ENCODE measurements at places on chromosomes 3 and 15. TPM values are rescaled to one million over a fixed set of nuclear protein-coding genes. Genes with fewer than 3 reads are reported as not detected.

Gene RLBP1
- total RNA-seq: not detected

Gene CD80
- 2.3 TPM for total RNA-seq

Gene ATP13A5
- total RNA-seq: not detected

Gene RASGRP1
- 3.1 TPM for total RNA-seq

Gene RETNLB
- not detected for total RNA-seq

Gene LCTL
- total RNA-seq: not detected

Gene PPP1R14D
- not detected for total RNA-seq

Gene FGD5
- total RNA-seq: 36.2 TPM

Gene CELSR3
- total RNA-seq: 1.3 TPM

GRCh38 chr3:100440895-100441294 is 39.6 kb downstream of the LNP1 start:
- no peak for DNase-seq

DNA sequence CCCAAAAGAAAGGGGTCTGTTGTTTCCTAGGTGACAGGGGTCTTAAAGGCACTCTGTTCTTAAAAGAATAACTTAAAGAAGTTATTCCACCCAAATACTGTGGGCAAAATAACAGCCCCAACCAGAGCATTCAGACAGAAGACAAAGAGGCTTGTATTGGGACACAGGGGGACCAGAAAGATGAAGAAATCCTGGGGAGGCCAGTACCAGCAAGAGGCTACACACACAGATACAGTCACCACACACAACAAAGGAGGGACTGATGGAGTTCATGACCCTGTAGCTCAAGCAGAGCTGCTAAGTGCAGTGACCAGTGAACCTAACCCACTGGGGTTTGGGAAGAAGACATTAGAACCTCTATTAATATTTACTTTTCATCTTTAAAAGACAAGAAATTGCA is 59.0 kb downstream of the MTHFS start:
- DNase-seq: no peak

GRCh38 chr3:35141406-35141805 is 497.9 kb upstream of the ARPP21 start:
- no peak for DNase-seq

DNA sequence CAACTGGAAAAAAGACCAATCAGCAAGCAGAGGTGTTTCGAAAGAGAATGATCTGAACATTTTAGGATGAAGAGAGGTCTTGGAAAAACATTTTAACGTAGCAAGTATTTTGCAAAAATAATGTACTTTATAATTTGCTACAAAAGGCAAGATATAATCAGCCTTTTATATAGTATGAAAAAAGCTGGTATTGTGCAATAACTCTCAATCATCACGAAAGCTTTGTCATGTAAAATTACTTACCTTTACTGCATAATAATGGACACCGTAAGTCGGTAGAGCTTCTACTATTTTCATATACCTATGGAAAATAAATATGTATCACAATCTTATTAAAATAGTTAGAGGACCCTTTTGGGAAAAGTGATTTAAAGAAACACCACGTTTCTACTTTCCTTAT is 95.7 kb upstream of the LMOD3 start:
- no peak for DNase-seq

GRCh38 chr3:156525808-156526207 is 29.1 kb downstream of the SSR3 start:
- DNase-seq: no peak

- no peak for DNase-seq
Observed at GRCh38 chr3:11810276-11810675, 36.4 kb downstream of the TAMM41 start.

- DNase-seq: no peak
Observed at GRCh38 chr3:180142041-180142440, 105.3 kb upstream of the PEX5L start.

DNA sequence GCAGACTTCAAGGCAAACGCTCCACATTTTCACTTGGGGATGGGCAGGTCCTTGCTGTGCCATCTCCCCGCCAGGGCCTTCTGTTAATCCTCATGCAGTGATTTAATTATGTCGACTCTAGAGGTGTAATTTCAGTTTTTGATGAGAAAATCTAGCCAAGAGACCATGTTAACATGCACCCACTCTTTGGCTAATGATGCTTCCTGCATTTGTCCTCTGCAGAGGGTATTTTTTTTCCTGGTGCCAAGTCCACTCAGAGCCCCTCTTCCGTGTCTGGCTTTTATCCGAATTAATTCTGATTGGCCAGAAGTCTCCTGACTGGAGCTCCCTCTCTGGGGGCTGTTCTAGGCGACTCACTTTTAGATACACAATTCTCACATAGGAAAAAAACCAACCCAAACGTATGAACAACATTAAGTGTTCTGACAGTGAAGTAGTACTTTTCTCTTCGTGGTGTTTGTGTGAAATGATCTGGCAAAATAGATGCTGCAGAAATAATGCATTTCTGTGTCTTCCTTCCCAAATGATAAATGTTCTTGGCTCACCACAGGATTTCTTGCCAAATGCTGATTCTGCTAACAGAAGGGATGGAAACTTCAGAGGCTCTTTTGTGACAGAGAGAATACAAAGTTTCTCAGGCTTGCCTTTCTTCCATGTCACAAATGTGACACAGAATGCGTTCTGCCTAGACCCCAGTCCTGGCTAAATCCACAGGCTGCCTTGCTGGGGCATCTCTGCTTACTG is 190.0 kb downstream of the CACNA2D3 start:
- DNase-seq: no peak

DNA sequence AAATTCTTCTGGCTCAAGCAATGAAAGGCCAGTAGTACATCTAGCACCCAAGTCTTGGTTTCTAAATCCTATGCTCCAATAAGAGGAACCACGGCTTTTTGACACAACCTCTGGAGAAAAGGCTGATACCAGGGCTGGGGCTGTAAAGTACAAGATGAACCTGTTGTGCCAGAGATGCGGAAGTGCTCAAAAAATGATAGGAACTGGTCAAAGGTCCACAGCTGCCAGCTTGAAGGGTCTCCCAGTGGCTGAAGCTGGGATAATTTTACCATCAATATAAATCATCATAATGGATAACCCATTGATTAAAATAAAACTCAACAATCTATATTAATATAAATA is 558 bp upstream of the NCEH1 start:
- DNase-seq: no peak

- peak; percentile 90 for DNase-seq
Observed at GRCh38 chr15:70504299-70504951, 258.9 kb downstream of the UACA start.

- DNase-seq: no peak
Observed at GRCh38 chr3:141499965-141500364, 13.1 kb downstream of the RASA2 start.

DNA sequence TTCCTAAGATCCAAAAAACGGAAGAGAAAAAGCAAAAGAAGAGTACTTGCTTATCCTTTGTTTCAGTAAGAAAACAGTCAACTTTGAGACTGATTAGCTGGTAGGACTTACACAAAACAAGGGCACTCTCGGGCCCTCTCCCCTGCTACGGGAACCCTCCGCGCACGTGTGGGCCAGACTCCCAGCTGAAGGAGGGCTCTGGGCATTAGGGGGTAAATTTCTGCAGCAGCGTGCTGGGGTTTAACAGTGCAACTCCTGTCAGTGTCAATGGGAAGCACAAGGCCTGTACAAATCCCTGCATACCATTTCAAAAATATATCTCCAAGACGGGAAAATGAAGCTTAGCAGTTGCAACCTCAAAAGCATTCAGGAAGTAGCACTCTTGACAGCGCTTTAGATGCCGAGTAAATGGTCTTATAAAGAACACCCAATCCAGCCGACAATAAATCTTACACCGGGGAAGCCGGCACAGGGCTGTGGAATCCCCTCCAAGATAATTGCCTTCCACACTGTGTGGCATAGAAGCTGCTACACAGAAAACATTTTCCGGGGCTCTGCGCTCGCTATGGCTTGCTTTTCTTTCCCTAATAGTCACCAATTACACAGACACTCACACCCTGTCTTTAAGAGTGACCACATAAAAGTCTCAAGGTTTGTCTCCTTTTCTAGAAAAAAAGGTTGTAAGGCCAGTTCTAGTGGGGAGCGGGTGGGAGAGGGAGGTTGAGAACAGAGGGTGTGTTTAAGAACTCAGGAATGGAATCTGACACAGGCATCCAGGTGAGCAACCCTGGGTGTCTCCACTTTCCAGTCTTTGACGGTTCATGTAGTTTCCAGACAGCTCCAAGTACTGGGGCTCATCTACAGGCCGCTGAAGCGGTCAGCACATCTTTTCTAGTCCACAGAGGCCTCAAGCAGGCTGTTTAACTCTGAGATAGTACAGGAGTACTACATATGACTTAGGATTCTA is 512.7 kb downstream of the FOXP1 start:
- DNase-seq: no peak

DNA sequence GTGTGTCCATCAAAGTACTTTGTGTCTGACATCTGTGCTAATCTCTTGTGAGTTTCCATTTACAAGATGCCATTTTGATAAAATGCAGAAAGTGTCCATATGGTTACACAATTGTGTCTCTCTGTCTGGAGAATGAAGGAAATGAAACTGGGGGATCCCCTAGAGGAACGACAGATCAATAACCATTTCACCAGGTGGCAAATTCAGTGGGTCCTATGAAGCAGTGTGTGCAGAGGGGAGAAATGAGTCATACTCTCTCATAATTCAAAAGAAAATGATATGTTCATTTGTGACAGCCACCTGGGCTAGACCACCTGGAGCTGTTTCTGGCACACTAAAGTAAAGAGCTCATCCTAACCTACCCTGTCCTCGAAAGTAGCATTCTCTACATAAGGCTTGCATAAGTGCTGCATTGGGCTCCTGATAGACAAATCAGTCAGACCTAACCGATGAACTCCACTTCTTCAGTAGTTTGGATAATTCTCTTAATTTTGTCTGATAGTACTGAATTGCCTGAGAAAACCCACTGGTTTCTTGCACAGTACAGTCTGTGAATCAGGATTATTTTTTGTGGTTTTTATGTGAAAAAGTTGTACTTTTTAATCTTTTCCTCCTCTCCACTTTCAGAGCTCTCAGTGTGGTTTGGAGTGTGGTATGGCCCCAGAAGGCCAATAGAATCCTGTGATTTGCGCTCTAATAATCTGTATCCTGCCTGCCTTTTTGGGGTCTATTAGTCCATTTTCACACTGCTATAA is 10.3 kb upstream of the CD47 start:
- DNase-seq: no peak

DNA sequence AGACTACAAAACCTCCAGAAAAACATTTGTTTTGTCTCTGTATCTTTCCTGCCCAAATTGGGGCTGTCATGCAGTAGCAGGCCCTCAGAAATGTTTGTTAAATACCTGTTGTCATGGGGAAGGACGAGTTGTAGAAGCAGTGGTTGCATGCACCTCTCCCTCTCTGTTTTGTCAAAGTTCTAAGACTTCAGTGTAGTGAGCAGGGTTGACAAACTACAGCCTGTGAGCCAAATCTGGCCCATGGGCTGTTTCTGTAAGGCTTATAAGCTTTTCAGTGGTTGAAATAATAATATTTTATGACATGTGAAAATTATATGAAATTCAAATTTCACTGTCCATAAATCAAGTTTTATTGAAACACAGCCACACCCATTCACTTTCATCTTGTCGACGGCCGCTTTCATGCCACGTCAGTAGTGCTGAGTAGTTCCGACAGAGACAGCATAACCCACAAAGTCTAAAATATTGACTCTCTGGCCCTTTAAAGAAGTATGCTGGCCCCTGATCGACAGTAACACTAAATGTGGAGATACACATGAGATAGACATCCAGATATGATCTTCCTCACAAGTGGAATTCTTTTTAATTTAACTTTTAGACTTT is 102.9 kb downstream of the PDZRN3 start:
- no peak for DNase-seq

- no peak for DNase-seq
Observed at GRCh38 chr3:97883736-97884135, 61.9 kb downstream of the CRYBG3 start.

DNA sequence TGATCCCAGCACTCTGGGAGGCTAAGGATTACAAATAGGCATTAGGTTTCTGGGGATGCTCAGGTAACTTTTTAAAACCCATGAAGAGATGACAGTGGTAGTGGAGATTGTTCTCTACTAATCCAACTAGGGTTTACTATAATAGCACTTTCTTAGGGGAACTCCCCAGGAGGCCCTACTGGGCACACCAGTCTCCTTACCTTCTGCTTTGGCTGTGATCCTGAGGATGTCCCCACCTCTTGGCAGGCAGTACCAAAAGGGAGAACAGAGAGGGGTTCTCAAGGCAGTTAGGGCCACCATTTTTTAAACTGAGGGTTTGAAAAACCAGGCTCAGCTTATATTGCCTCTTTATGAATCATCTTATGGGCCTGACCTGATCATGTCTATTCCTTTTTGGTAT is 15.0 kb upstream of the FBXL22 start:
- DNase-seq: no peak

DNA sequence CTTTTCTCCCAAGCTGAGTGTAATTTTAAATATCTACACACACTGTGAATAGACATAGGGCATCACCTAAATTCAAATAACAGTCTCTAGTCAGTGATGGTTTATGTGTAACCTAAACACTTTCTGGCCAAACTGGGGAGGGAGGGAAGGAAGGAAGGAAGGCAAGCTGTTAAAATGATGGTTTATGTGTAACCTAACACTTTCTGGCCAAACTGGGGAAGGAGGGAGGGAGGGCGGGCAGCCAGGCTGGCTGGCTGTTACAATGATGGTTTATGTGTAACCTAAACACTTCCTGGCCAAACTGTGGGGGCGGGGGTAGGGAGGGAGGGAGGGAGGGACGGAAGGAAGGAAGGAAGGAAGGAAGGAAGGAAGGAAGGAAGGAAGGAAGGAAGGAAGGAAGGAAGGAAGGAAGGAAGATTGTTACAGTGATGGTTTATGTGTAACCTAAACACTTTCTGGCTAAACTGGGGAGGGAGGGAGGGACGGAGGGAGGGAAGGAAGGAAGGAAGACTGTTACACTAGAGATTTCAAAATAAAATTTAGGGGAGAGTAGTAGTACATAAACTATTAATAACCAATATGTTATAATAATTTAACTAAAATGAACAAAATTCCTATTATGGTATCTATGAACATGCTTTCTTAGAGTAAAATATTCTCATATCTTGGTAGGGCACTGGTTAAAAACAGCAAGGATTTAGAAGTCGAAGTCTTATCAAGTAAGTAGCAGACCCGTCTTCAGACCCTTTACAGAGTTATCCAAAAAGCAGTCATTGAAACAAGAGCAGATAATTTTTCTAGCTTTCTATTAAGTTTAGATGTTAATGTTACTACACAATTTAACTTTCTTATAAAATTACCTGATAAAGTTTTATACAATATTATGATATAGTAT is 148.1 kb downstream of the LMLN start:
- no peak for DNase-seq

- DNase-seq: peak; percentile 25
Observed at GRCh38 chr3:11736136-11736833, 92.6 kb upstream of the VGLL4 start.

GRCh38 chr3:108004647-108005046 is 86.2 kb downstream of the CD47 start:
- no peak for DNase-seq

- DNase-seq: no peak
Observed at GRCh38 chr3:58025406-58025805, 17.2 kb downstream of the FLNB start.

- DNase-seq: no peak
Observed at GRCh38 chr3:183283886-183284285, 30.8 kb downstream of the B3GNT5 start.

All from aorta (tissue), 5 donors.